ENCODE measurements at places on chromosomes 6 and 20. TPM values are rescaled to one million over a fixed set of nuclear protein-coding genes. Genes with fewer than 3 reads are reported as not detected.

DNA sequence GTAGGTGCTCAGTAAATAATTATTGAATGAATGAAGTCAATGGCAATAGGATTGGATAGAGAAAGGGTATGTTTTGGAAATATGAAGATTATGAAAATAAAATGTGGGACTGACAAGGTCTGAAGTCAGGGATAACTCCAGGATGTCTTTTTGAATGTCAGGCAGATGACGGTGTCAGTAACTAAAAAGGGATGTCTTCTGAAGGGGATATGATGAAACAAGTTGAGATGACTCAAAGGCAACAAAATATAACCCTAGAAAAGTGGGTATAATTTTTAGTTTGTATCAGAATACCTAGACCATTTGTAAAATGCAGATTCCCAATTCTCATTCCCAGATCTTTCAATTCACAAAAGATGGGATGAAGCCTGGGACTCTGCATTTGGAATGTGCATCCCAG is 257.3 kb upstream of the SGK1 start:
- DNase-seq, result no peak

DNA sequence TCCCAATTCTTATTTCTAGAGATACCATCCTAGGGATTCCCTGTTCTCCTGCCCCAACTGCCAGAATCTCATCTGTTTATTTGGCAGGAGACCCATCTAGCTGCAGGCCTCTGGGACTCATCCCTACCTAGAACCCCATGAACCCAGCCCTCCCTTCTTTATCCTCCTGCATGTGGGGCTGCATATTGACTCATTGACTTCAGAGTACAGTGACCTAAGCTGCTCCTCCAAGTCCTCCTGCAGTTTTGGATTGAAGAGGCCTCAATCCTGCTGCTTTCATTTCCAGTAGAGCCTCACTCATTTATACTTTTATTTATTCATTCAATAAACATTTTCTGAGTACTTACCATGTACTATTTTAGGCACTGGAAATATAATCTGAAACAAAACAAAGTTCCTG is 11.6 kb downstream of the TMEM200A start:
- no peak for DNase-seq

GRCh38 chr6:31239854-31240253 is 32.0 kb downstream of the HLA-C start:
- DNase-seq, result no peak

DNA sequence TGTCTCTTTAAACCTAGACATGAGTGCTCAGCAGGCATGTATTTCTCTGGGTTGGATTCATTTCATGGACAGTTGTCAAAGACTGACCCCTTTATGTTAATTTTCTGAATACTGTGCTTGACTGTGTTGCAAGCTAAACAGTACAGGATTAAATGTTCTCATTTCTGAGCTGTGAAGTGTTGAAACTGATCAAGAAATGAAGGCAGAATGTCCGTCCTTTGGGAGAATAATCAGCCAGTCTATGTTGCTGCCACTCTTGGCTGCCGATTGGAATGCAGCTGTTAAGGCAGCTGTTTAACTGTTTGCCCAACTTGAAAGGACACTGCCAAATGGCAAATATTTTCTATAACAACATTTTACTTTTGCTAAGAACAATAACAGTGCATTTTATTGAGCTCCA is 87.3 kb downstream of the CEP57L1 start:
- no peak for DNase-seq

DNA sequence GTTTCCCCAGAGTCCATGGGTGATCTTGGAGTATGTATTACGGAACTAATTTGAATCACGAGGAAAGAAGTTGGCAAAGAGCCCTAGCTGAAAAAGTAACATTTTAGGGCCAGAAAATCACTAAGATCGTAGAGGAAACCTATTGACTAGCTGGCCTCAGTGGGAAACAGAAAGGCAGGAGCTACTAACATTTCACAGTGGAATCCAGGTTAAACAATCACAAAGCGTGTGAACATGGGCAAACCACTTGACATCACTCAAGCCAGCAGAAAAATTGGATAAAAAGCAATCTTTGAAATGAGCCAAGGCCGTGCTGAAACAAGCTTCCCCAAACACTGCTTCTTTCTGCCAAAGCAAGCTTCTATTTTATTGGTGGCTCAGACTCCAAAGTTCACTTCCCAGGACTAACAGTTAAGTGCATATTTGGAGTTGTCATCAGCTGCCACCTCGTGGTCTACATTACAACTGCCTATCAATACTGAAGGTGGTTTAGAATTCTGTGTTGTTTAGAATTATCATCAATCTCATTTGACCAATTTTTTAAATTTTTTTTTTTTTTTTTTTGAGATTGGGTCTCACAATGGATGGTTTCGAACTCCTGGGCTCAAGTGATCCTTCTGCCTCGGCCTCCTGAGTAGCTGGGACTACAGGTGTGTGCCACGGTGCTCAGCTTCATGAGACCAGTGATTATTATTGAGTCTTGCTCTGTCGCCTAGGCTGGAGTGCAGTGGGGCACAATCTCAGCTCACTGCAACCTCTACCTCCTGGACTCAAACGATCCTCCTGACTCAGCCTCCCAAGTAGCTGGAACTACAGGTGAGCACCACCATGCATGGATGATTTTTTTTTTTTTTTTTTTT is 10.6 kb downstream of the RPS10 start:
- no peak for DNase-seq

DNA sequence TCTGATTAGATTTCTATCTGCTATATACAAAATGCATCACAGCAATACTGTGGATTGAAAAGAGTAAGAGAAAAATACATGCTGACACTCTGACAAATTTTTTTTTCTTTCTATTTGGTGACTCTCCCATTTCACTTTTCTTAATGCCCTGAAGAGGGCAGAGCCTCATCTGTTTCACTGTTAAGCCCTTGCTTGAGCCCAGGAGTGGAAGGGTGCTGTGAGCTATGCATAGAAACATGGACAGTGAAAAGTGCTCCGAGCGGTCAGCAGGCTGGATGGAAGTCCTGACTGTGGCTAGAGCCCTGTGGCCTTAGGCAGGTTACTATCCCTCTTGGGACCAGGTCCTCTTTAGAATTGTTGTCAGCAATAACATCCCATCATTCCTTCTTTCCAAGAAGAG is 17.4 kb upstream of the CSE1L start:
- DNase-seq, result no peak

- no peak for DNase-seq
These were observed 48.9 kb downstream of the EBF4 start for GRCh38 chr20:2741463-2741862.

GRCh38 chr6:68572975-68573374 is 62.1 kb upstream of the ADGRB3 start:
- no peak for DNase-seq

Gene TP53TG5
- 2.2 TPM for polyA plus RNA-seq

Gene SAPCD1
- 10.2 TPM for polyA plus RNA-seq

Gene RPL10A
- 2,163 TPM for polyA plus RNA-seq
